Femur (tissue), 1 donor: ENCODE measurements at places on chromosomes 4 and X.

GRCh38 chrX:75625232-75625631 is 102.4 kb upstream of the ZDHHC15 start:
- no peak for DNase-seq

DNA sequence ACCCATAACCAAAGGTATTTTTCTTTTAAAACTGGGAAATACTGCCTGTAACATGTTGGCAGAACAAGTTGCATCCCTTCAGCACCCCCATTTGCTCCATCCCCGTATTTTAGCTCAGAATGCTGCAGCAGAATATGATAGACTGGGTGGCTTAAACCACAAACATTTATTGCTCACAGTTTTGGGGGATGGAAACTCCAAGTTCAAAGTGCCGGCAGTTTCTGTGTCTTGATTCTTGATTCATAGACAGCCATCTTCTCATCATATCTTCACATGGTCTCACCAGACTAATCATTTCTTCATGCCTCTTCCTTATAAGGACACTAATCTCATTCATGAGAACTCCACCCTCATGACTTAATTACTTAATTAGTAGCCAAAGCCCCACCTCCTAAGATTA is 10.5 kb upstream of the INPP4B start:
- no peak for DNase-seq

- no peak for DNase-seq
These were observed 255.1 kb upstream of the GPC4 start for GRCh38 chrX:133670383-133670782.

- peak; percentile 78 for DNase-seq
These were observed 15.0 kb upstream of the TRIM2 start for GRCh38 chr4:153189016-153189801.

- no peak for DNase-seq
These were observed 150.8 kb upstream of the CXCL13 start for GRCh38 chr4:77454858-77455257.

GRCh38 chrX:10395643-10396042 is 224.7 kb downstream of the MID1 start:
- no peak for DNase-seq

DNA sequence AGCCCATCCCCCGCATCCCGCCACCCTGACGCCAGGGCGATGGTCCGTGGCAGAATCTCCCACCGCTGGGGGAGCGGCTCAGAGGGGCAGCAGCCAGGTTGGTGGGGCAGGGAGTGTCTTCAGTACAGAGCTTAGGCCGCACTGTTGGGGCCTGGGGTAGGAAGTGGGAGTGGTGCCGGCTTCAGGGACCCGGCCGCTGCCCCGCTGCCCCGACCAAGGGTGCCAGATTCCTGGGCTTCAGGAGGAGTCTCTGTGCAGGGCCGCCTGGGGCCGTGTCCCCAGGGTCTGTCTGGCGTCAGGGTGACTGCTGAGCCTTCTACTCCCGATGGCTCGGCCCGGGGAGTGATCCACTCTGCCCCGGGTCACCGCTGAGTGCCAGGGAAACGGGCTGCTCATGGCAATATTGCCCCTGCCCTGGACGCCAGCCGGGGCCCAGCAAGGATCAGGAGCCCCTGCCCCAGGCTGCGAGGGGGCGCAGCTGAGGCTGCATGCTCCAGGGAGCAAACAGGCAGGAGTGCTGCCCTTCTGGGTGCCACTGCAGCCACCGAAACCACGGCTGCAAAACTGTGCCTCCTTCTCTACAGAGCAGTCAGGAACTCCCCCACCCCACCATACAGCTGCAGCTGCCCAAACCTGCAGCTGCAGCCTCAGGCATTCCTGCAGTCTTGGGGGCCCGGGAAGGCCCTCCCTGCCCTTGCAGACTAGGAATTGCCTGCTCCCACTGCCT is 1206.1 kb downstream of the ARAP2 start:
- no peak for DNase-seq

DNA sequence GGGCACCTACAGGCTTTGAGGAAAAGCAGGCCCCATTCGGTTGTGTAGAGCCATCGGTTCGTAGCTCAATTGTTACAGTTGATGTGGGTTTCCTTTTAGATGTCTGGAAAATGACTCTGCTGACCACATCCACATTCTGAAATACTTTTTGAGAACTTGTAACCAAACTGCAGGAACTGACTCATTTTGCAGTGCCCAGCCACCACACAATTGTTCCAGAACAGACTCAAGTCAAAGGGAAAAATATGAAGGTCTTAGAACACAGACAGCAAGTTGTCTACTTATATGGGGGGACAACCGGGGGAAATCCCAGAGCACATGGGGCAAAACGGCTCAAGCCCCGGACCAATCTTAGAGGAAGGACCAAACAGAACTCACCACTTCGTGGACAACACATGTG is 557.6 kb upstream of the DIPK2B start:
- peak; percentile 30 for DNase-seq
